NCI-H1092 treated with DMSO at 0.1 percent for 48 hours (cell line): ENCODE measurements at places on chromosomes 16 and 17.

- DNase-seq, result peak; percentile 51
Observed at GRCh38 chr17:3913531-3914311, 2.5 kb downstream of the P2RX1 start.

DNA sequence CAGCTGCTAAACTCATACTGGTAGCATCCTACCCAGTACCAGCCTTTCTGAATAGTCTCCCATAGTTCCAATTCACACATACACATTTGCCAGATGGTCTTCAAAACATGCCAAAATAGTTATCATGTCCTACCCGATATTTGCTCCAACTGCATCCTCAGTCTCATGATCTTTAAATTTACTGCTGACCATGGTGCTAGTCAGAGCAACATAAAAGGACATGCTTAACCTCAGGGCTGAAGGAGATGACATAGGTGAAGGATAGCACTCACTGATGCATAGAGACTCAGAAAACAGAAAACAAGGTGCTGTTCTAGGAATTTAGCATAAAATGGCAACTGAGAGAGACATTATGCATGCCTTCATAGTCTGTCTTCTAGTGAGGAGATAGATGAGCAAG, 200.6 kb upstream of the CCL2 start:
- DNase-seq, result no peak

- DNase-seq, result no peak
Observed at GRCh38 chr17:49589577-49589927, 13.9 kb downstream of the NXPH3 start.

DNA sequence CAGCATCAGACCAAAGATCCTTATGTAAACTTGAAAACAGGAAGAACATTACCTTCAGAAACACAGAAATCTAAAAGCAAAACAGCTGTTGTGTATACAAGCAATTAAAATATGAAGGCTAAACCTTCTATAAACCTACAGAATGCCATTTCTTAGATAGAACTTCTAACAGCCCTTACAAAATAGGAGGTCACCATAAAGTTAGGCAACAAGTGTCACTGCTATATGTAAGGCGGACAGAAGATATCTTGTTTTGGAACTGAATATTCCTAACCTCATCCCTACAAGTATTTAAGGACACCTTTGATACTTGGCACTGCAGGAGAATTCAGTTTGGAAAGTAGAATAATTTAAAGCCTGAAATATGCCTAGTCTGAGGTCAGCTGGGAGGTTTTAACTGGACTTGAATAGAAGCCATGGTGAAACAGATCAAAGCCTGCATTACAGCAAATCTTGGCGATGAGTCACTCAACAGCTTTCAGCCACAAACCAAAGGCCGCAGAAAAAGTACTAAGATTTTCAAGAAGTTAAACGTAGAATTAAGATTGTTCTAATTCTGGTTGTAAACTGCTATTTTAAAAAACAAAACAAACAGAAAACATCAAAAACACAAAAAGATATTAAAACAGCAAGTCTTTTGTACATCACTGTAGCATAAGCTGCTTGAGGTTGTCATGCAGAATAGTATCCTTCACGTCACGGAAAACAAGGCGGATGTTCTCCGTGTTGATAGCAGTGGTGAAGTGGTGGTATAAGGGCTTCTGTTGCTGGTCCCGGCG, 42.7 kb downstream of the GNA13 start:
- no peak for DNase-seq

DNA sequence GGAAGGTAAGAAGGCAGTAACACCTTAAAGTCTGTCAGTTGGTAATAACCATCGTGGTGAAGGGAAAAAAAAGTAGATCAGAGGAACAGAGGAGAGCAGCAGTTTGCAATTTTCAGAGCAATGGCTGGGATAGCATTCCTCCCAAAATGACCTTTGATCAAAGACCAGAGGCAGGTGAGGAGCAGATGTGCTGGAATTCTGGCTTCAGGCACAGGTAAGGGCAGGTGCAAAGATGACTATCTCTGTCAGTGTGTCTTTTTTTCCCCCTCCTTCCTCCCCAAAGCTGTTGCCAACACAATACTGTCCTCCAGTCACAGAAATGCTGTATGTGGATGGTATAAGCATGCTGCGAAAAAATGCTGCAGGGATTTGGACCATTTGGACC, 166.7 kb downstream of the XYLT1 start:
- DNase-seq, result no peak

DNA sequence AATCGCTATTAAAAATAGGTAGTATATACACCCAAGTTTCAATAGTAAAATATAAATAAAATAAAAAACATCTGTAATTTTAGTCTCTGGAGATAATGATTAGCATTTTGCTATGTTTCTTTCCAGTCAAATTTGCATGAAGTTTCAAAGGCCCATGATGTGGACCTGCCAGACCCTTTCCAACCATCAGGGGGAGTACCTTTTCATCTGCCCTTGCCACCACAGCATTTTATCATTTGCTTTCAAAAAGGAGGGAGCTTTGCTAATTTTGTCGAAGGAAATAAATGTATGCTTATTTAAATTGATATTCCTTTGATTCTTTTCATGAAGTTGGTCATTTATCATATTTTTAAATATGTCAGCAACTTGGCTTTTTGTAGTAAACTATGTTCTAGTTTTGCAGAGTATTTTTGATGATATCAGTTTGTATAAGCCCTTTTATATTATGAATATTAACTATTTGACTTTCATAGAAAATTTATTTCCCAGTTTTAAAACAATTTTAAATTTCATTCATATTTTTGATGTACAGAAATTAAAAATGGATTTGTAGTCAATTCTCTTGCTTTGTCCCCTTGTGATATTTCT, 115.2 kb upstream of the NETO2 start:
- no peak for DNase-seq

- peak; percentile 76 for DNase-seq
Observed at GRCh38 chr16:57826706-57827625, 24.7 kb upstream of the KIFC3 start.

GRCh38 chr17:68623811-68624210, 22.6 kb upstream of the FAM20A start:
- no peak for DNase-seq

DNA sequence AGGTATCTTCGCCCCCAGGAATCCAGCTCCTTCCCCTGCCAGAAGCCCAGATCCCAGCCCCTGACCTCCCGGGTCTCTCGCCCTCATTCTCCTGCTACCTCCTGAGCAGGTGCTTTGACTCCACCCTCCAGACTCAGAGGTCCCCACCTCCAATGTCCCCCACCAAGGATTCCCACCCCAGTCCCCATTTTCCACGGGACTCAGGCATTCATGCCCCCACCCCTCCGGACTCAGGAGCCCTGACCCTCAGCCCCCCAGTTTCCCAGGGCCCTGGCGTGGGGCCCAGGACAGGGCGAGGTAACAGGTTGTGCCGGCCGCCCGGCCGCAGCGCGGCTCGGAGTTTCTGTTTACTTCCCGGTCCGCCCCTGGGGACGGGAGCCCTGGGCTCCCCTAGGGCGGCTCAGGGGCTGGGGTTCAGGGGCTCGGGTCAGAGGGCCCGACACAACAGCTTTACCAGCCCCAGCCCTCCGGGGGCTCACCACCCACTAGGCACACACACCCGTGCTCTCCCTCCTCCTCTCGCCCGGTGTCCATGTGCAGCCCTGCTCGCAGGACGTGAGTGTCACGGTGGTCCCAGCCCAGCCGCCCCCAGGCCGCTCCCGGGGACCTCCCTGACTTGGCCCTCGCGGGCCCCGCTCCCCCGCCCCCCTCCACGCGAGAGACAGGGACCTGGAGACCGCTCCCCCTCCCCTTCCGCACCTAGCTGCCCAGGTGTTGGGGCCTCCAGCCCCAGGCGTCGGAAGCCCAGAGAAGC, 595 bp downstream of the BICDL2 start:
- no peak for DNase-seq

DNA sequence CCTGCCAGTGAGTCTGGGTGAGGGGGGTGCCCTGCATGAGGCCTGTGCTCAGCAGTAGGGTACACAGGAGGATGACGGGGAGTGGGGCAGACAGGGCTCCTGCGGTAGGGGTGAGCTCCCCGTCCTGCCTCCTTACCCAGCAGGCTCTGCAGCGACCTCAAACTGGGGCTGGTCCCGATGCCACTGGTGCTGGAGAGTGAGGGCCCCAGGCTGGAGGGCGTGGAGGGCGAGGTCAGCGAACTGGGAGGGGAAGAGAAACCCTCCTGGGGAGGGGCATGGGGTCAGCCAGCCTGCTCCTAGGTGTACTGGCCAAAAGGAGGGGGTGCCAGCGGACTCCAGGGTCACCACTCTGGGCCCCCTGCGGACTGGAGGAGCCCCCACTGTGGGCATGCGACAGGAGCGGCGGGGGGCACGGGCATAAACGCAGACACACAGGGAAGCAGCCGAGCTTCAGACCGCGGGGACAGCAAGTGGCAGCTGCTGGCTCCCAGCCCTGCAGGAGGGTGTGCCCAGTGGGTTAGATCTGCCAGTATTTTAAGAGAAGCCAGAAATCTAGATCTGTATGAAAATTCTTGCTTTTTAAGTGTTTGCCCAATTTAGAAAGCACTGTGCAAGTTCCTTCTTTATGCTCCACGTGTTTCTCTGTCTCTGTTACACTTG, 9.0 kb upstream of the VASN start:
- DNase-seq, result no peak

DNA sequence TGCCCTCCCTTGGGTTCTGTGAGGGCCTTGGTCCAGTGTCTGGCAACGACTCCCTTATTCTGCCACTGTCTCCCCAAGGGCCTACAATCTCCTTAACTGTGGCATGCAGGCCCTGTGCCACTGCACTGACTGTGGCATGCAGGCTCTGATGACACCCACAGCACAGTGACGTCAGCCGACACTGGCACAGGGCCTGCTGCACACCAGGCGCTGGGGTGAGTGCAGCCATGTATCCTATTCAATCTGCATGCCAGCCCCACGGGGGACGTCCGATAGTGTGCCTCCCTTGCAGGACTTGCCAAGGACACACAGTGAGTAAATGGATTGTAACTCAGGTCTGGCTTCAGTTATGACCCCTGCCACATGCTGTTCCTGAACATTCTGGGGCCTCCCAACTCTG, 39.8 kb upstream of the RASD1 start:
- DNase-seq, result no peak

GRCh38 chr17:45824475-45824874, 20.2 kb upstream of the SPPL2C start:
- no peak for DNase-seq

GRCh38 chr17:30161601-30162000, 45.0 kb downstream of the NSRP1 start:
- DNase-seq, result no peak
